ENCODE measurements at places on chromosomes 12 and 14.

DNA sequence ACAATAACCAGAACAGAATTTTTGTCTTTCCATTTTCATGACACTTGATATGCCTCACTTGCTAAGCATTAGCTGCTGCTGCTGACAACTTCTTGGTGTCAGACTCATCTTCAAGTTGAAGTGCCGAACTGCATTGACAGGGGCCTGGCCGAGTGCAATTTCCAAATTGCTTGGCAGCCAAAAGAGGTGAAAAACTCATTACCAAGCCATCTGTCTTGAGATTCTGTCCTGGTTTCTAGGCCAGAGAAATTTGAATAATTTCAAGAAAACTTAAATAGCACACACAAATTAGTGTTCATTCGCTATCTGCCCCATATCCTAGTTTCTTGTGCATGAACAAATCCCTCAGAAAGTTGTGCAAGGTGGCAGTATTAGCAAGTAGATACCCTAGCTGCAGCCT is 165.3 kb upstream of the RASSF8 start:
- DNase-seq: no peak

DNA sequence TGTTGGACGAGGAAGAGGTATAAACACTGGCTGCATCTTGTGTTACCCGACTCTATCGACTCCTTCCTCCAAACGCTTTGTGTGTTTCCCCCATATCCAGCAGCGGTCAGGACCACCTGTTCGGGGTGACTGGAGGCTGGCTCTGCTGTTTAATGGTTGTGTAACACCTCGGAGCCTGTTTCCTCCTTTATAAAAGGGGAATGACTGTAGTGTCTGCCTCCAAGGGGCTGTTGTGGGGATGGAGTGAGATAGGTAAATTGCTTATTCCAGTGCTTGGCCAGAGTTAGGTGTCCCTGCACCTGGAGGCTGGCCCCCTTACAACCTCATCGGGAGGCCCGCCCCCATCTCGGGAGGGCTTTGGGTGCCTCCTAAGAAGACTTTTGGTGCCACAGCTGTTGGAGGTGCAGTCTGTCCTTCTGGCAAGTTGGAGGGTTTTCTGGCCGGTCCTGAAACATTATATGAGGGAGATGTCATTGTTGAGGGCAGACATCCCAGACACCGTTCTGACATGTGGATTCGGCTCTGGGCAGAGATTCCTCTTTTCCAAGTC is 1.1 kb downstream of the MLXIP start:
- DNase-seq: no peak

- peak; percentile 32 for DNase-seq
Measured at GRCh38 chr12:54341378-54342300, 16.7 kb downstream of the COPZ1 start.

GRCh38 chr12:81472934-81473333 is 286.2 kb downstream of the PPFIA2 start:
- DNase-seq: no peak

DNA sequence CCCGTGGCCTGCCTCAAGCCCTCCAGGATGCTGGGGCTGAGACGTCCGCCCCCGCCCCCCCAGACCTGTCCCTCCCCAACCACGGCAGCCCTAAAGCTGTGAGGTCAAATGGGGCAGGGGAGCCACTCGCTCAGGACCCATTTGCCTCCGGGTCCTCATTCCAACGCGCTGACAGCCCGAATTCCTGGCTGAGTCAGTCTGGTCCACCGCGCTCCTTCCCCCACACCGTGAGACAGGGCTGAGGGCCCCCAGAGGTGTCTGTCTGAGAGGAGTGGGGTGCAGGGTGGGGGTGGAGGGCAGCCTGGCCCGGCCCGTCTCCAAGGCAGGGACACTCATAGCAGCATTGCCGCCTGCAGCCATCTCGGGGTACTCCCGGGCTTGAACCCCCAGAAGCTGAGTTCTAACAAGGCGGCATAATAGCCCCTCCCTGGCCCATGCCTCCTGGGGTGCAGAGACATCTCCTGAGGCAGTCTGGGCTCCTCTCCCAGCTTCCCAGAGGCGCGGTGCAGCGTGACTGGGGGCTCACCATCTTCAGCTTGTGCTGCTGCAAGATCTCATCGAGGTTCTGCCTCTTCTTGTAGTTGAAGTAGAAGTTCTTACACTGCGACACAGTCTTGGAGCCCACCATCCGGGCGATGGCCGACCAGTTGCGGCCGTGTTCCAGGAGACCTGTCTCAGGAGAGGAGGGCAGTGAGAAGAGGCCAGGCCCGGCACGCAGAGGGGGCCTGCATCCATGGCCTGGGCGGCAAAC is 90.5 kb downstream of the RFLNA start:
- DNase-seq: no peak

GRCh38 chr14:104442631-104443390 is 136.8 kb upstream of the C14orf180 start:
- DNase-seq: no peak

- no peak for DNase-seq
Measured at GRCh38 chr14:50750323-50750722, 80.6 kb downstream of the NIN start.

DNA sequence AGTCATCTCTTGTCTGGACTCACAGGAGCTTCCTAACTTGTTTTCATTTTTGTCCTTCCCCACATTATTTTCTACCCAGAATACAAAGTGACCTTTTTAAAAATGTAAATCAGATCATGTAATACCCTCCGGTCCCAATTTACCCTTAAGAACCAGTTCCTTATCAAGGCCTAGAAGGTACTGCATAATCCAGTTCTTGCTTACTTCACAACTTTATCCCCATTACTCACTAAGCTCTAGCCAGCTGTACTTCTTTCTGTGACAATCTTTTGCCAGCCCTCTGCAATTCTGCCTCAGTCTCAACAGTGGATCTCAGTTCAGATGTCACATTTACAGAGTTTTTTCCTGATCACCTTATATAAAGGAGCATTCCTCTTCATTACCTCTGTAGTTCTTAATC is 11.6 kb downstream of the RAP1B start:
- DNase-seq: no peak

DNA sequence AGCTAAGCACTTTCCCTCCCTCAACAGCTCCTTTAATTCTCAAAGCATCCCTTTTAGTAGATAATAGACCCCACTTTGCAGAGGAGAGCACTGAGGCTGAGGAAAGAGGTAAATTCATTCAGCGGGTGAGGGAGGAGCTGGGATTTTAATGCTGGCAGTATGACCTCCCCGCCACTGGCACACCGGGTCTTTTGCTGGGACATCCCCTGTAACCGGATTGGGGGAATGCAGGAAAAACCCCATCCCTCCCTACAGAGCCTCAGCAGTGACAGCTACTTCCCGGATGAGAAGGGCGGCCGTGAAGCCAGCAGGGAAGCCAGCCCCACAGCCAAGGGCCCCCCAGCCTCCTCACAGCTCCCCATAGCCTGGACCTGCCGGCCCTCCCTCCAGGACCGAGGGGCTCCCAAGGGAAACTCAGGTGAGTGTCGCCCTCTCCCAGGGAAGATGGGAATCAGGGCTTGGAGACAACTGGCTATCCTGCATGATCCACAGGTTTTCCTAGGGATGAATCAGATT is 12.1 kb downstream of the ZBTB39 start:
- no peak for DNase-seq

- DNase-seq: no peak
Measured at GRCh38 chr14:63770187-63770807, 42.4 kb upstream of the SGPP1 start.

- DNase-seq: no peak
Measured at GRCh38 chr14:102389246-102389645, 26.5 kb downstream of the TECPR2 start.

All from NCI-H1417 treated with DMSO at 0.1 percent for 48 hours (cell line).